Stimulated activated CD4-positive, alpha-beta T cell treated with anti-CD3 and anti-CD28 coated beads, TNF-alpha, amount 100 ng/mL, for 48 hours (primary cell): ENCODE measurements at places on chromosomes 4 and X.

- DNase-seq, result no peak
These were observed at the start of gene TLR10 for GRCh38 chr4:38782452-38783108. TSS of gene TLR10 (minus strand) at chr4:38782990. CDS start at chr4:38775590, 7,400 bp downstream.

DNA sequence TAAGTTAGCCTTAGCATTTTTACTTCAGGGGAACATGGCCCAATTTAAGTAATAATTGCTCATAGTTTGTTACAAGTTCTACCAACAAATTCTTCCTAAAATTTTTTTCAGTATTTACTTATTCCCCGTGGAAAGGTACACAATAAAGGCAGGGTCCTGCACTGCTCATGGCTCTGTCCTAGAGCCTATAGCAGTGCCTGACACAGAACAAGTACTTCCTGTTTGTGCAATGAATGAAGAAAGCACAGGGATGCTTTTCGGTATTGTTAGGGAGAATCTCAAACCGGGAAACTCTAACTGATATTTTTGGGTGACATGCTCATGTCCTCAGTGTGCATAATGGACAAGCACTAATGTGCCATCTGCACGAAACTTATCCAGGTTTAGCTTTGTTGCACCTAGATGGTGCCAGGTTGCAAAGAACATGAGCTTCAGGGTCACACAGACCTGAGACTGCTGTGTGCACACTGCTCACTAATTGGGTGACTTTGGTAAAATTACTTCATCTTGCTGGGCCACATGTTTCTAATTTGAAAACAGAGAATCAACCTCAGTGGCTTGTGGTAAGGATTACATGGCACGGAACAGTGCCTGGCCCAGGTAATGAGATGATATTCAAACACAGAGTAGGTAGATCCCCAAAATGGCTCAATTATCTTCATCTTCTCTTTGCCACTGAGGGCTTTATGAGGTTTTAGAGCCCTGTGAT lies 175.8 kb upstream of the NPY2R start:
- DNase-seq, result no peak

- no peak for DNase-seq
These were observed 201.0 kb downstream of the SPRY1 start for GRCh38 chr4:123597586-123597985.

- DNase-seq, result no peak
These were observed 152.2 kb upstream of the PPARGC1A start for GRCh38 chr4:24042094-24042493.

GRCh38 chr4:6779667-6780565 lies 2.6 kb upstream of the KIAA0232 start:
- no peak for DNase-seq

GRCh38 chrX:38627683-38628082 lies 66.3 kb downstream of the TSPAN7 start:
- peak; percentile 1 for DNase-seq

DNA sequence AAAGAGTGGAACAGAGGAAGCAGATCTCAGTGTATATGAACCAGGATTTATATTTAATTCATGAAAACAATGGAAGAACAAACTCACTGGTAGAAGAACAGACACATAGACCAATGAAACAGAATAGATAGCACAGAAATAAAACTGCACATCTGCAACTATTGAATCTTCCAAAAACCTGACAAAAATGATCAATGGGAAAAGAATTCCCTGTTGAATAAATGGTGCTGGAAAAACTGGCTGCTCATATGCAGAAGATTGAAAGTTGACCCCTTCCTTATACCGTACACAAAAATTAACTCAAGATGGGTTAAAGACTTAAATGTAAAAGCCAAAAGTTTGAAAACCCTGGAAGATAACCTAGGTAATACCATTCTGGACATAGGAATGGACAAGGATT lies 391.0 kb downstream of the MAGEB5 start:
- DNase-seq, result no peak

GRCh38 chrX:79400623-79401022 lies 33.5 kb upstream of the ITM2A start:
- DNase-seq, result no peak

GRCh38 chr4:20422398-20422797 lies 170.7 kb downstream of the SLIT2 start:
- DNase-seq, result peak; percentile 7

- no peak for DNase-seq
These were observed 60.8 kb downstream of the SPCS3 start for GRCh38 chr4:176380352-176381157.

GRCh38 chr4:60344908-60345307 lies 855.2 kb upstream of the ADGRL3 start:
- DNase-seq, result no peak

GRCh38 chr4:32342054-32342453 lies 1621.9 kb downstream of the PCDH7 start:
- DNase-seq, result no peak

- DNase-seq, result no peak
These were observed 18.3 kb downstream of the C4orf50 start for GRCh38 chr4:5999830-6000365.

DNA sequence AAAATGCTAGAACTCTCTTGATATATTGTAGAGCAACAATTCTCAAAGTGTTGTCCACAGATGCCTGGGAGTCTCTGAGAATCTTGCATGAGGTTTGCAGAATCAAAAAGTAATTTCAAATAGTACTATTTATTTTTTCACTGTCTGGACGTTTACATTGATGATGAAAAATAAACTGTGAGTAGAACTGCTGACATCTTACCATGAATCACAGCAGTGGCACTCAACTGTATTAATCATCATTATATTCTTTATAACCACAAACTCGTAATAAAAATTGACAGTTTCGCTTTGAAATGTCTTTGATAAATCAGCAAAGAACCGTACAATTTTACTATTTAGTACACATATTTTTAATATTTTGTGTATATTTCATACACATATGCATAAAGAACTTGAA lies 94.5 kb downstream of the NAF1 start:
- no peak for DNase-seq

DNA sequence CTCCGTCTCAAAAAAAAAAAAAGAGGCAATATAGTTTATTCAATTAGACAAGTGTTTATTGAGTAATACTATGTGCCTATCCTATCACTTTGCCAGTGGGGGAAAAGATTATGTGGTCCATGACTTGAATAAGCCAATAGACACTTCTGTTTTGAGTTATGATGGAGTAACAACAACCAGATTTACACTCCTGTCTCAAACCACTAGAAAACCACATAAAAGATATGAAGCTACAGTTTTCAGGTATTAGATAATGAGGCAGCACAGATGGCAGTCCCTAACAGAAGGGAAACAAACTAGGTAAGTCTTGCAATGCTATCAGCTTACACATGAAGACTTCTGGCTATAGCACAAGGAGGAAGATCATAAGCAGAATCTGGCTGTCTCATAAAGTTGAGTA lies 22.5 kb downstream of the NFXL1 start:
- no peak for DNase-seq

GRCh38 chr4:147334478-147334877 lies 146.4 kb upstream of the EDNRA start:
- DNase-seq, result no peak

- no peak for DNase-seq
These were observed 63.3 kb upstream of the RELL1 start for GRCh38 chr4:37749398-37749988.

- DNase-seq, result no peak
These were observed 1746.4 kb upstream of the PCDH7 start for GRCh38 chr4:28973587-28974350.

GRCh38 chrX:143378851-143379250 lies 138.4 kb downstream of the SPANXN3 start:
- DNase-seq, result no peak

GRCh38 chrX:108641589-108642272 lies 94.6 kb downstream of the IRS4 start:
- DNase-seq, result no peak

DNA sequence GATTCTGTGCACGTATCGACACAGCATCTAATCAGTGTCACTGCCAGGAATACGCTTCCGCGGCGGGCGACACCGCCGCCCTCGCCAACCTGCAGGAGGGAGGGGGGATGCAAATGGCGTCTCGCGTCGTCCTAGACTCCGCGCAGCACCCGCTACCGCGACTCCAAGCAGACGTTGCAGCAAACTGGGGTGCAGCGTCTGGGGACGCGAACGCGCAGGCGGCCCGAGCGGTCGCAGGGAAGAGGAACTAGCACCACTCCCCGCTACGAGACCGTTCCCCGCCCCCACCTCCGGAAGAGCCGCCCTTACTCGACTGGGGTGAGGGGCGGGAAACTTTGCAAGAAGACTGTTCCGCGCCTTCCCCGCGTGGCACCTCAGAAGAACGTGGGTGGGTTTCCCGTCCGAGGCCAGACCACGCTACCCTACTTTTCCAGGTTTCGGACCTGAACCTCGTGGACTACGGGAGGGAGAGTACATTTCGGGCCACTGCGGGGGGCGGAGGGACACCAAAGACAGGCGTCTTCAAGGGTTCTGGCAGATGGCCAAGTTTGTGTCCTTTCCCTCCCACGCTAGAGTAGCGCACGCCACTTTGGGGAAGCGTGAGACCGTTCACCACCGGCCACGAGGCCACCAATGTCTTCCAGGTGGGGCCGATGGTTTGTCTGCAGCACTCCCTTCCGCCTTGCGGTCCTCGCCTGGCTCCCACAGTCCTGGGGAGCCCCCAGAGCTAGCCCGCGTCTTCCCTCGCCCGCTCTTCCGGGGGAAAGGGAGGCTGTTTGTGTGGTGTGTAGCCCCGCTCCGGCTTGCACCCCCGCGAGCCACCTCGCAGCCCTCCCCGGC lies 78.0 kb upstream of the BCOR start:
- peak; percentile 55 for DNase-seq

DNA sequence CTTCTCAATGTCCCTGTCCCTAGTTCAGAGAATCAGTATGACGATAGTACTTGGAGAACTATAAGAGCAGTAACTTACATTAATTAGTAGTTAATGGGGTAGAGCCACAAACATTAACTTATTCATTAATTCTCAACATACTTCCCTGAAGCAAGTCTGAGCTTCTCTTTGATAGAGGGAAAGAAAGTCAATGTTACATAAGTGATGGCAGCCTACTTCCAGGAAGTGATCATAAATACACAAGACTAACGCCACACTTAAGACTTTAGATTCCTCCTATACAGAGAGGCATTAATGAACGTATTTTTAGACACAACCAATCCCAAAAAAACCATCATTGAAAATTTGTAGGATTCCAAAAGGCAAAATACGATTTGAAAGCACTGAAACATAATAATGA lies 33.8 kb downstream of the TSPAN5 start:
- no peak for DNase-seq

DNA sequence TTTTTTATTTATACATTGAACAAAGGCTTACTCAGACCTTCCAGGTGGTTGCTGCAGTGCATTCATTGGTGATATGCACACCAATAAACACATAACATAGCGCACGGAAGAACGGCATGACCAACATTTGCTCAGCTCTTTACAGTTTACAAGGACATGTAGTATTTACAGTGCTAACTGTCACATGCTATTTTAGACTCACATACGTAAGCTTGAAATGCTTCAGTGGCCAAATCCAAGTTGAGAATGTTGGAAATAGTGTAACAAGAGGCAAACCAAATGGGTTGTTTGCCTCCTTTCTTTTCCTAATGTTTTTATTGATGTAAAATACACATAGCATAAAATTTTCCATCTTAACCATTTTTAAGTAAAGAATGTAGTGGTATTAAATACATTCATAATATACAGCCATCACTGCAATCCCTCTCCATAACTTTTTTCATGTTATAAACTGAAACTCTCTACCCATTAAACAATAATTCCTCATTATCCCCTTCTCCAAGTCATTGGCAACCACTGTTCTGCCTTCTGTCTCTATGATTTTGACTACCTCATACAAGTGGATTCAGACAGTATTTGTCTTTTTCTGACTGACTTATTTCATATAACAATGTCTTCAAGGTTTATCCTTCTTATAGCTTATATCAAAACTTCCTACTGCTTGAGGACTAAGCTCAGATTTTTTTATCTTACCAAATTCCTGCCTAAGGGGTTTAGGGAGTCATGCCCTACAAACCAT lies 1722.9 kb upstream of the AGA start:
- no peak for DNase-seq

DNA sequence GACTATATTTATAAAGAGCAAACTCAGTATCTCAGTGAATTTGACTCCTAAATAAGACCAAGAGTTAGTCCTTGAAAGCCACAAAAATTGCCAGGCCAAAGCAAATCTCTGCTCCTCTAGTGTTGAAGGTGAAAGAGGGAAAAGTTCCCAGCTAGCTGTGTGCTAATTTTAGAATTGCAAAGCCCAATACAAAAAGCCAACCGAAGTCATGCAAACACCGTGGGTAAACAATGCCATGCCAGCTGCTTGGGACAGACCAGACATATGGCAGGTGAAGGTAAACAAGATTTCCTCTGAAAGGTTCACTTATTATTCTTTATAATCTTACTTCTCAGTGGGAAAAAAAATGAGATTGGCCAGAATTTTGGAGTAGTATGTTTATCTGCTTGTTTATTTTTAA lies 80.5 kb upstream of the LNX1 start:
- DNase-seq, result no peak

- DNase-seq, result no peak
These were observed 29.0 kb downstream of the F9 start for GRCh38 chrX:139559383-139560042.

GRCh38 chrX:115134382-115134781 lies 54.8 kb upstream of the RBMXL3 start:
- no peak for DNase-seq

DNA sequence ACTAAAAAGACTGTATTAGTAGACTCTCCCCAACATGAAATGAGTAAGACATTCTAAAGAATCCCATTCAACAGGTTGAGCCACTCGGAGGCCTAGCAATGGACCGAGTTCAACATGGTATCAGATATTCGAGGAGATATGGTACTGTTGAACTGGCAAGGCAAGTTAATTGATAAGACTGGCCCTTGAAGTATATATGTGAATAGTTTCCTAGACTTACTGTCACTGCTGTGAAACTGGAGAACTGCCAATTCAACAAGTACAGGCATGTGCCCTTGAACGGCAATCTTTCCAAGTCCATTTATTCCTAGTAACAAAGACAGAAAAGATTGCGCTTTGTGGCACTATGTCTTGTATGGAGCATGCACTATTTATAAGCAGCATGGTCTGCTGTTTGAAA lies 24.4 kb downstream of the FAT1 start:
- no peak for DNase-seq

DNA sequence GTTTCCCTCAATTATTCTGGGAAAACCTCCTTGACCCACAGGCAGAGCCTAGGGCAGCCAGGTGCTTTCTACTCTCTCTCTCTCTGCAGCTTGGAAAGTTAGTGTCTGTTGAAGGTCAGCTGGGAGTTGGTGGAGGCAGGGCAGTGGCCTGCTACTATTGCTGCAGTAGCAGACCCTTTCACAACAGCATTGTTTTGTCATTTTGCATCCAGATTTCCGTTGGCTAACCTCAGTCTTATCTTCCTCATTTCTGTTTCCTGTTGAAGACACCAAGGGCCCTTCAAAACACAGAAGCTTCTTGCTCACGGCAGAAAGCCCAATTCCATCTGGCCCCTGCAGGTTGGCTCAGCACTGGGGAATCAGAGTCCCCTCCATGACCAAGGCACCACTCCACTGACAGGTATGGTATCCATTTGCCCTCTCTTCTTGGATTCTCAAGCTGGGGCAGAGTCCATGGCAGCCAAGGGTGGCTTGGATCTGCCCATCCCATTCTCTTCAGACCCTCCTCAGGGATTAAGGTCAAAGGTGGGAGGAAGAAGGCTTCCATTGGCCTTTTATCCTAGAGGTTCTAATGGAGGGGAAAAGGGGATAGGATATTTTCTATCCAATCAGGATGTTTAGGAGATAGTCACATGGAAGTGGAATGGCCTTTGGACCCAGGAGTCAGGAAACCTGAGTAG lies 24.6 kb downstream of the VSIG4 start:
- DNase-seq, result no peak

- no peak for DNase-seq
These were observed 42.5 kb upstream of the BBS12 start for GRCh38 chr4:122689972-122690371.
